ENCODE measurements at places on chromosomes 6 and 20.

DNA sequence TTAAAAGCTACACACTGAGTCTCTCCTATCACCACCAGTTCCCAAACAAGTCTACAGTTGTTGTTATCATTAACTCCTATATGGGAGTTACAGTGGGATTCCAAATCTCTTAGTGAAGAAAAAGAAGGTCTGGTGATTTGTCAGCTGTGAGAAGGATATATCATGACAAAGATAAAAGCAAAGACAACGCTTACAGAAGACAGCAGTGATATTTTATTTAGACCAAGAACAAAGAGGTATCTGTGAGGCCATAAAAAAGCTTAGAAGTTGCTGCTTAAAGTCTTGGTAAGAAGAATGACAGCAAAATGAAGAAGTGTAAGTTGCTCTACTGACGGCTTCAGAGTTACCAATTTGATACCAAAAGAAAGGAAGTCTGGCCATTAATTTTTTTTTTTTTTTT lies 47.2 kb downstream of the CHD6 start:
- no peak for DNase-seq

DNA sequence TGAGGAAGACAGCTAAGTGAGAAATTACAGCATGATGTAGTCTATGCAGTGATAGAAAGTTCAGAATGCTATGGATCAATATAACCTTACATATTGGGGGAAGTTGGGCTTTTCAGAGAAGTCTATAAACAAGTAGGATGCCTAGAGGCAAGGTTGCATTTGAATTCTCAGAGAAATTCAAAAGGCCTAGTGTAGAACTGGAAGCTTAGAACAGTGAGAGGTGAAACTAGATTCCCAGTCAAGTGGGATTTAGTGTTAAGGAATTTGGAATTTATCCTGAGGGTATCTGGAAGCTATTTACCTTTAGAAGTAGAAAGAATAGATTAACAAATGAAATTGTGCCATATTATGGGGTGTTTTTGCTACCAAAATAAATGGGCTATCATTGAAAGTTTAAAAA lies 4.3 kb downstream of the CENPW start:
- DNase-seq, result no peak

DNA sequence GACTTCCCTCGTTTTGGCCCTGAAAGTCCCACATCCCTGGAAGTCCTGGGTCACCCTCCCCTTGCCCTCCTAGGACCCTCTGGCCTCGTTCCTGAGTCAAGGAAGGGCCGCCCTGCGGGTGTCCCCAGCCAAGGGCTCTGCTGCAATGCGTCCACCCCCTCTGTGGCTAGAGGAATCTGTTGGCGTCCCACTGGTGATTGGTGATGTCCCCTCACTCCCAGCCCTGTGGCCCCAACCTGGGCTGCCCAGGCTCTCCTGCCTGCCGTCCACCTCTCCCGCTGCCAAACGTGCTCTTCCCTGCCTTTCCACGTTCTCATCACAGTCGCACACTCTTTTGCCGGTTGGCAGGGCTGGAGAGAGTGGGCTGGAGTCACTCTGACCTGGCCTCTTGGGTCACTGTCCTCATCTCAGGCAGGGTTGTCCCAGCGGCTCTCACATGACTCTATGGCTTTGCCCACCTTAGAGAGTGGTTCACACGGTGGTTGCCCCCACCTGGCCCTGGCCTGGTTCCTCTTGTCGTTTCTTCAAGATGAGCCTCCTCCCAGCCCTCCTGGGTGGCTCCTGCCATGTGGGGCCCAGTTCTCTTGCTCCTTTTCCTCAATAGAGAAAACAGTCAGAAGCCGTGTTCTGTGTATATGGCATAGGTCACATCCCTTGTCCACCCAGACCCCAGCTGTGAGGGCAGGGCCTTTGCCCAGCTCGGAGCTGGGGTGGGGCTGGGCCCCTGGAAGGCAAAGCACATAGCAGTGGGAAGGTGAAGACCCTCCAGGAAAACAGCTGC lies 100.9 kb downstream of the TMEM242 start:
- DNase-seq, result peak; percentile 17

- DNase-seq, result no peak
Measured at GRCh38 chr20:10807013-10807412, 133.2 kb upstream of the JAG1 start.

GRCh38 chr6:170358496-170358895 lies 51.9 kb downstream of the FAM120B start:
- no peak for DNase-seq

Measured in stimulated activated CD8-positive, alpha-beta memory T cell treated with anti-CD3 and anti-CD28 coated beads, Interleukin-4, amount 100 ng/mL, for 48 hours (primary cell).